ENCODE measurements at places on chromosomes 3 and 15.

- no peak for DNase-seq
Measured at GRCh38 chr3:138629526-138629925, 21.0 kb downstream of the FAIM start.

DNA sequence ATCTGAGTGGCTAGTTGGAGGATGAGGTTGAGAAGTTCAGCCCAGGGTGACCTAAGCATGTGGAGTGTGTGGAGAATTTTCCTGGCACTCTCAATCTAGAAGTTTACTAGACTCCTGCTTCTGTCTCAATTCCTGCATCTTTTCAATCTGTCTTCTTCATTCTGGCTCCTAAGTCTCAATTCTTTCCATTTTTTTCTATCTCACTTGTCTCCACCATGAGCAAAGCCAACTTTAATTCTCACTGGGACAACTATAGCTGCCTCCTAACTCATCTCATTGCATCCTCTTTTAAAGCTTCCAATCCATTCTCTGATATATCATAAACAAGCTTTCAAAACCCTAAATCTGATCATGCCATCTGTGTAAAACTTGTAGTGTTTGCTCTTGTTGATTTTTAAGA is 569.3 kb downstream of the NAALADL2 start:
- no peak for DNase-seq

DNA sequence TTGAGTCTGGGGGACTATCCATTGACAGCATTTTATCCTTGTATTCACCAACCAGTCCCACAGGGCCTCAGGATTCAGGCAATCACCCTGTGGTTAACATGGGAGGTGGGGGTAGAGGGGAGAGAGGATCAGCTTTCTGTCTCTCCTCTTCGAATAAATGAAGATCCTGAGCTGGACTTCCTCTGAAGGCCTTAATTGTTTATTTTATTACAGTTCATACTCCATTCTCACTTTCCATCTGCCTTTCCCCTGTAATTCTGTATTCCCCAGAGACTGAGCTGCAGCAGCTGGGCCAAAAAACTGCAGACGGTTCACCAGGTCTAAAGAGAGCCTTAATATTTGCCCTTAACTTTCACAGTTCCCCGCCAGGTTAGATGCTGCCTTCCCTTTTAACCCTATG is 11.9 kb downstream of the TAGLN3 start:
- no peak for DNase-seq

DNA sequence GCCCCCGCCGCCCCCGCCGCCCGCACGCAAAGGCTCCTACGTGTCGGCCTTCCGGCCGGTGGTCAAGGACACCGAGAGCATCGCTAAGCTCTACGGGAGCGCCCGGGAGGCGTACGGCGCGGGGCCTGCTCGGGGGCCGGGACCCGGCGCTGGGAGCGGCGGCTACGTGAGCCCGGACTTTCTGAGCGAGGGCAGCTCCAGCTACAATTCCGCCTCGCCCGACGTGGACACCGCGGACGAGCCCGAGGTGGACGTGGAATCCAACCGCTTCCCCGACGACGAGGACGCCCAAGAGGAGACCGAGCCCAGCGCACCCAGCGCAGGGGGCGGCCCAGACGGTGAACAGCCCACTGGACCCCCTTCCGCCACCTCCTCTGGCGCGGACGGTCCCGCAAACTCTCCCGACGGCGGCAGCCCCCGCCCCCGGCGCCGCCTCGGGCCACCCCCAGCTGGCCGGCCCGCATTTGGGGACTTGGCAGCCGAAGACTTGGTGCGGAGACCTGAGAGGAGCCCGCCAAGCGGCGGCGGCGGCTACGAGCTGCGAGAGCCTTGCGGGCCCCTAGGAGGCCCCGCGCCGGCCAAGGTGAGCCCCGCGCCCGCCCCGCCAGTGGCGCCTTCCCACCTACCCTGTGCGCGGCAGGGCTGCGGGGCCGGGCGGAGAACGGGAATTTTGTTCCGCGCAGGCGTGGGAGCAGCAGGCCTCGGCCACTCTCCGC is 2.4 kb downstream of the SKOR1 start:
- no peak for DNase-seq

DNA sequence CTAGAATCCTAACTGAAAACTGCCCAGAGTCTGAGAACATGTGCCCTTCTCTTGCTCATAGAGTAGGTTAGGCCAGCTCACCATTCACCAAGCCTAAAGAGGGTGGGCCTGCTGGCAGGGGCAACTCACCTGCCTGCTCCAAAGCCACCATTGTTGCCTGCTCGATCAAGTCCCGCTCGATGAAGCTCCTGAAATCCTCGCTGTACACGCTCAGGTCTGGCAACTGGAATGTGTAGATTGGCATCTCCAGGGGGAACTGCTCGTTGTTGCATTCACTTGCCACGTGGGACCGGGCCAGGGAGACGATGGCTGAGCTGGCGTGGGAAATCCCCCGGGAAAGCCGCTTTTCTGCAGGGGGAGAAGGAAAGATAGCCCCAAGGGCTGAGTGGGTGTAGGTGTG is 232.2 kb downstream of the KLF13 start:
- no peak for DNase-seq

- no peak for DNase-seq
Measured at GRCh38 chr3:115418583-115418982, 204.7 kb upstream of the GAP43 start.

DNA sequence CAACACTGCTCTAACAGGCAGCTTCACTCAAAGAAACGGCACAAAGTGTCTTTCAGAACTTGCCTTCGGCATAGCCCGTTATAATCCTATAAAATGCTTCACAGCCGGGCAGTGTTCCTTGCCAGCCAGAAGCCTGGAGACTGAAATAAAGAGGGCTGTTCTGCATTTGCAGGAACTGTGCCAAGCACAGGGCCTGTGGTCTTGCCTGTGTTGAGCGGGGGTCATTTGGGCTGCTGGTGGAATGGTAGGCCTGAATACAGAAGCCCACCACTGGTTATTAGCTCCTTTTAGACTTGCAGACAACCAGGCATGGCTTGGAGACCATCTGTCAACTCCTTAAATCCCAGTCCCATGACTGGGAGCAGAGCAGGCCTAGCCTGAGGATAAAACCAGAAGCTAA is 4.7 kb upstream of the ARHGEF3 start:
- DNase-seq, result no peak

DNA sequence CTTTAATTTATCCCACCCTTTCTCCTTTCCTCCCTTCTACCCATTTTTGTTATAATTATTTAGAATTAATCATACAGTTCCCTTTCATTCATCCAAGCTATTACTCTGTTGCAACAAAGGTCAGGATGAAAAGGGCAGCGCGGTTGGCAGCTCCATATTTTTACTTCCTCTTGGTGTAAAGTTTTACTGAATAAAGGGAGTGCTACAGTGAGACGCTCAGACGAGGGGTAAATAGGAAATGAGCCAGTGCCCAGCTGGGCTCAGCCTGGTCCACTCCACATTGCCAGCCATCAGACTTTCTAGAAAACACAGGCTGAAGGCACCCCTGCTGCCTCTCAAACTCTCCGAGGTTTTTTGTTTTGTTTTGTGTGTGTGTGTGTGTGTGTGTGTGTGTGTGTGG is 21.9 kb upstream of the ZBTB38 start:
- DNase-seq, result no peak

DNA sequence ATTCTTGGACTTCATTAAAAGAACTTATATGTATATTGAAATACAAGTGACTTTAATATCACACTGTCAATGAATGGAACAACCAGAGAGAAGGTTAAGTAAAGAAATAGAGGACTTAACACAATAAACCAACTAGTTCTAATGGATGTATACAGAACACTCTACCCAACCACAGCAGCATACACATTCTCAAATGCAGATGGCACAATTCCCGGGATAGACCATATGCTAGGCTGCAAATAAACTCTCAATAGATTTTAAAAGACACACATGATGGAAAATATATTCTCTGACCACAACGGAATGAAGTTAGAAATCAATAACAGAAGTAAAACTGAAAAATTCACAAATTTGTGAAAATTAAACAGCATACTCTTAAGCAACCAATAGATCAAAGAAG is 214.3 kb upstream of the LINGO1 start:
- no peak for DNase-seq

- DNase-seq, result no peak
Measured at GRCh38 chr15:64443747-64444621, 16.4 kb upstream of the ZNF609 start.

DNA sequence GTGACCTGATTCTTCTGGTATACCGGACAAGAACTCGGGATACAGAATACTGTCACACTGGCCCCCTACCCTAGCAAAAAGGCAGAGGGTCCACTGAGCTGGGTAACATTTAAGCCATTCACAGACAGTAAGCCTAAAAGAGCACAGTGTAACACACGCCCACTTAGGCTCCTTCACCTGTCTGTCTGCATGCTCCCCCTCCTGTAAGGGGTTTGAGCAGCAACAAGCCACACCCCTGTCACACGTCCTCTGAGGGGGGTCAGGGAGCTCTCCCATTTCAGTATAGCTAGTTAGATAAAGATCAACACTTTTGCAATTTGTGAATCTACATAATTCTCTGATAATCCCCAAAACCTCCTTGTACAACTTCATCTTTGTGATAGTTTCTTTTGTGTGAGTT is 586.3 kb upstream of the LMCD1 start:
- DNase-seq, result no peak

- DNase-seq, result no peak
Measured at GRCh38 chr3:30628205-30628900, 22.0 kb downstream of the TGFBR2 start.

GRCh38 chr3:122353215-122353614 is 28.2 kb downstream of the CSTA start:
- DNase-seq, result no peak

- DNase-seq, result no peak
Measured at GRCh38 chr15:75924576-75924975, 20.9 kb downstream of the FBXO22 start.

DNA sequence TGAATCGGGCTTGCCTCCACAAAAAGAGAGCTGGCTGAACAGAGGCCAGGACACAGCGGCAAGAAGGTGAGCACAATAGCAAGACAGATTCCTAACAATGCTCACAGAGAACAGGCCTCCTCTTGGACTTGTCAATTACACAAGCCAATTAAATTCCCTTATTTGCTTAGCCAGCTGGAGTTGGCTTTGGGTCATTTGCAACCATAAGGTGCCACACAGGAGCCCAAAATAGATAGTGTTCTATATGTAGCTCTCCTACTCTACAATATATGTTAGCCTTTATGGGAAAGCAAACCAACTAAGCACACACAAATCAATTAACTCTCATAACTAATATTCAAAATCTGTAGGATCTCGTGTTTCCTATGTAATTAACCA is 335.6 kb downstream of the FOXP1 start:
- DNase-seq, result no peak

DNA sequence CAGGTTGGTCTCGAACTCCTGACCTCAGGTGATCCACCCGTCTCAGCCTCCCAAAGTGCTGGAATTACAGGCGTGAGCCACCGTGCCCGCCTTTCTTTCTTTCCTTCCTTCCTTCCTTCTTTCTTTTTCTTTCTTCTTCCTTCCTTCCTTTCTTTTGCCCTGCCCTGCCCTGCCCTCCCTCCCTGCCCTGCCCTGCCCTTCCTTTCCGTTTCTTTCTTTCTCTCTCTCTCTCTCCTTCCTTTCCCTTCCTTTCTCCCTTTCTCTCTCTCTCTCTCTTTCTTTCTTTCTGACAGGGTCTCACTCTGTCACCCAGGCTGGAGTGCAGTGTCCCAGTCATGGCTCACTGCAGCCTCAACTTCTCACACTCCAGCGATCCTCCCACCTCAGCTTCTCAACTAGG is 74.6 kb downstream of the UMPS start:
- no peak for DNase-seq

DNA sequence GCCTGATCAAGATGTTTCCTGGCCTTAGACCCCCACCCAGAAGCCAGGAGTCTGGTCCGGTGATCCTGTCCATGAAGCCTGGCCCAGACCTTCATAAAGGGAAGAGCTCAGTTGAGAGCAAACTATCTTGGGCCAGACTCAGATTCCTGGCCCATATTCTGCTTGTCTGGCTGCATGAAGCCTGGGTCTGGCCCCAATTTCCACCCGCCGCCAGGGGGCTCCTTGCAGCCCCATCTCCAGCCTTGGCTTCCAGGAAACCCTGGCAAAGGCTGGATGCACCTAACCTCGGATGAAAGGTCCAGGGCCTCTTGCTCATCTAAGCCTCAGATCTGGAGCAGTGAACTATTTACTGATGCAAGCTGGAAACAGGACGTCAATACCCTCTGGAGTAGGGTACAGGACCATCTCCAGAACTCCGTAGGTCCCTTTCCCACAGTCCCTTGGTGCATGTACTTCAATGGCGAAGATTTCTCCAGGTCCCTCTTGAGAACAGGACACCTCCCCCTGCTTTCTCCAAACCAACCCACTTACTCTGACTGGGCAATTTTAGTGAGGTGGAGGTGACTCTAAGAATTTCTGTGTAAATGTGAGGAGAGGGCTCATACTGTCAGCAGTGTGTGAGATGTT is 5.6 kb downstream of the FOXL2 start:
- DNase-seq, result no peak

DNA sequence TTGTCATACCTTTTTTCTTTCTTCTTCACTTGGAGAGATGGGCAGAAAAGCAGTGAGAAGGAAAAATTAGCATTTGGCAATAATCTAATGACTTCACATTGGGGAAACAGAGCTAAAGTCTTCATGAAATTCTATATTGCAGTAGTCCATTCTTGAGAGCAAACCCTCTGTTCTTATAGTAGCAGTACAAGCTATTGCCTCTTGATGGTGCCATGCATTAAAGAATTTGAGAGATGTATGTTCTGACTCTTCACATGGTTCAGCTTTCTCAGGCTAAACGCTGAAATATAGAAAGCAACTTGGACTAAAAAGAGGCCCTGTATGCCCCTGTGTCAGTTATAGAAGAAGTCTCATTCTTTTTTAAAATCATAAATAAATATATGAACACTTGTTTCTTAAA is 36.0 kb downstream of the PHLDB2 start:
- DNase-seq, result no peak

DNA sequence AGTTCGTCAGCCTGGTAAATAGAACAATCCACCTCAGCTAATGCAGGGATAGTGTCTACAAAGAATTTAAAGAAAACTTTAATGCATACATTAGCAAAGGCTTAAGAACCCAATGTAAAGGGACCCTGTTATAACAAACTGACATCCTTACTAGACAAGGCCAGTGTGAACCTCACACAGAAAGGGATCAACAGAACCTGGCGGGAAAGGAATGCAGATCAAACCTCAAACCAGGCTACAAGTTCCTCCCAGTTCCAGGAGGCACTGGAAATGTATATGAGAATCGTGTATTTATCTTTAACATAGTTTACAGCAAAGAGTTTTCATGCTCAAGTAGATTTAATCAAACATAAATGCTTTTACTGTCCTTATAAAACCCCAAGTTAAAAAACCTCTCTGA is 37.6 kb upstream of the ATP11B start:
- DNase-seq, result no peak

DNA sequence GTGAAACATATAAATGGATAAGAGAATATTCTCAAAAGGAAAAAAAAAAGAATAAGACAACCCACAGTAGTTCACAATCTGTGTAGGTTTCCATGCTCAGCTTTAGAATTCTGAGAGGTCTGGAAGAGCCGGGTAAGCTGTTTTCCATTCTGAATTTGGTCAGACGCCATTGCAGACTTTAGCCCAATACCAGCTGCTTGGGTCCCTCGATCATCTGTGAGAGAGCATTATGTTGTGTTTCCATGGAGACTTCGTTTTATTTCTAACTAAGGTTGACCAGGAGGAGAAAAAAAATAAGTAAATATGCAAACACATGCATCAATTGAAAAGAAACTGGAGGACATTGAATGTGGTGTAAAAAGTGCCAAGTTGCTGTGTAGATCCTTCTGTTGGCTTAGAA is 25.5 kb downstream of the KCNAB1 start:
- no peak for DNase-seq

- DNase-seq, result no peak
Measured at GRCh38 chr3:77373619-77374018, 333.7 kb downstream of the ROBO2 start.

All from cortex of kidney (tissue), 1 donor.